ENCODE measurements at places on chromosomes 7 and 10. TPM values are rescaled to one million over a fixed set of nuclear protein-coding genes. Genes with fewer than 3 reads are reported as not detected.

DNA sequence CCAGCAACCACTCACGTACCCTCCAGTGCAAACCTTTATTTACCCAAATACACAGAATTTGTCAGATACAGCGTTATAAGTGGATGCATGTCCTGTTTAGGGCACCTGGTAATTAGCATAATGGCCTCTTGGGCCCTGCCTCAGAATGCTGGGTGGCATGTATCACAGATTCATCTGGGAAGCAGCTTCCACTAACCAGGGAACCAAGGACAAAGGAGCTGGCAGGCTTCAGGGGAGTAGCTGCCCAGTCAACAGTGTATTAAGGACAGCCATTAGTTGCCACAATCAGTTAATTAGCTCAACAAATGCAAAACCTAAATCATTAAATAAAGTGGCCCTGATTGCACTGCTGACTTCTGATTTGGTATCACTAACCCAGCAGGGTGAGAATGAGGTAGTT lies 105.7 kb downstream of the RAPGEF5 start:
- no peak for DNase-seq

DNA sequence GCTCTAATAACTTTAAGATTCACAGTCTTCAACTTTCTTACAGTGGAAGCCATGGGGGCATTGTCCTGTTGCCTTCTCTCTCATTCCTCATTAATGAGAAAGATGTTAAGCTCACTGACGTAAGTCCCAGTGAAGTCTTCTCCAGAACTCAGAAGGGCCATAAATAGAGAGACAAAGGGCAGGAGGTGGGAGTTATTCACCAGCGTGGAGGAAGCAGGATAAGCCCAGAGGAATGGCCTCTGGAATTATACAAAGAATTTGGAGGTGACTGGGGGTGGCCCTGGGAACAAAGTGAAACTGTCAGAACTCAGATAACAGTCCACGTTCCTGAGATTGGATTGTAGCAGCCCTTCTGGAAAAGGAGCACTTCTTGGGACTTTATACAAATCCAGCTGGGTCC lies 52.4 kb downstream of the SORBS1 start:
- no peak for DNase-seq

GRCh38 chr10:69802424-69803161 lies 887 bp downstream of the COL13A1 start:
- DNase-seq: peak; percentile 70

- DNase-seq: no peak
These were observed 51.1 kb upstream of the COMTD1 start for GRCh38 chr10:75286901-75287300.

- no peak for DNase-seq
These were observed 54.4 kb downstream of the SEMA3A start for GRCh38 chr7:84139986-84140729.

DNA sequence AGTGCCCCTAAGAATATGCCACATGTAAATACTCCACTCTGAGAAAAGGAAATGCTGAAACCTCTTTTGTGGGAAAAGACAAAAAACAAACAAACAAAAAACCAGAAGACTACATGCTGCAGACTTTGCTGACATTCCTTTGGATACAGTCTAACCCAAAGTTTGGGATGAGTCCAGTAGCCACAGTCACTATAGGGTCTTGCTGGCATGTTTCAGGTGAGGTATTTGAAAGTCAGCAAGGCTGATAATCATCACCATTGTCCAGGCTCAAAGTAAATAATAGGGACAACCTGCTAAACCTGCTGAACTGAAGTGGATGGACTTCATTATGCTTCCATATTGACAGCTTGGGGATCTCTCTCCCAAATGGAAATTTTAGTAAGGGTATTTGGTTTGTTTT lies 1087.0 kb upstream of the LRRTM3 start:
- DNase-seq: no peak

GRCh38 chr7:14747701-14748100 lies 154.8 kb downstream of the DGKB start:
- no peak for DNase-seq

The ANXA8L1 gene
- total RNA-seq: not detected

The PAPOLB gene
- 0.82 TPM for total RNA-seq

Measured in frontal cortex (tissue), 4 donors.